ENCODE measurements at places on chromosomes 16 and 17. TPM values are rescaled to one million over a fixed set of nuclear protein-coding genes. Genes with fewer than 3 reads are reported as not detected.

The MYL4 gene
- not detected for total RNA-seq

The GLOD4 gene
- 78.9 TPM for total RNA-seq

DNA sequence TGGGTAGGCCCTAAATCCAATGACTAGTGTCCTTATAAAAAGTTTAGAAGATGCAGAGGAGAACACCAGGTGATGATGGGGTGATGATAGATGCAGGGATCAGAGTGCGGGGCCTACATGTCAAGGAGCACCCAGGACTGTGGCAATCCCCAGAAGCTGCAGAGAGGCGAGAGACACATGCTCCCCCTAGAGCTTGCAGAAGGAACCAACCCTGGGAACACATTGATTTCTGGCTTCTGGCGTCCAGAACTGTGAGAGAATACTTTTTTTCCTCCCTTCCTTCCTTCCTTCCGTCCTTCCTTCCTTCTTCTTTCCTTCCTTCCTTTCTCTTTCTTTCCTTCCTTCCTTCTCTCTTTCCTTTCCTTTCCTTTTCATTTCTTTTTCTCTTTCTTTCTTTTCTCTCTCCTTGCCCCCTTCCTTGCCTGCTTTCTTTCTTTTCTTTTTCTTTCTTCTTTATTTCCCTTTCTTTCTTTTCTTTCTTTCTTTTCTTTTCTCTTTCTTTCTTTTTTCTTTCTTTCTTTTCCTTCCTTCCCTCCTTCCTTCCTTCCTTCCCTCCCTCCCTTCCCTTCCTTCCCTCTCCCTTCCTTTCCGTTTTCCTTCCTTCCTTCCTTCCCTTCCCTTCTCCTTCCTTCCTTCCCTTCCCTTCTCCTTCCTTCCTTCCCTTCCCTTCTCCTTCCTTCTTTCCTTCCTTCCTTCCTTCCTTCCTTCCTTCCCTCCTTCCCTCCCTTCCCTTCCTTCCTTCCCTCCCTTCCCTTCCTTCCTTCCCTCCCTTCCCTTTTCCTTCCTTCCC is 134.3 kb downstream of the HAPSTR1 start:
- no peak for DNase-seq

GRCh38 chr16:57555831-57556230 is 13.4 kb downstream of the ADGRG5 start:
- no peak for DNase-seq

GRCh38 chr17:17900615-17901520 is 64.1 kb upstream of the SREBF1 start:
- no peak for DNase-seq

The ITGAL gene
- total RNA-seq = 629 TPM

GRCh38 chr16:84357191-84357651 is 11.1 kb upstream of the ATP2C2 start:
- DNase-seq = no peak

DNA sequence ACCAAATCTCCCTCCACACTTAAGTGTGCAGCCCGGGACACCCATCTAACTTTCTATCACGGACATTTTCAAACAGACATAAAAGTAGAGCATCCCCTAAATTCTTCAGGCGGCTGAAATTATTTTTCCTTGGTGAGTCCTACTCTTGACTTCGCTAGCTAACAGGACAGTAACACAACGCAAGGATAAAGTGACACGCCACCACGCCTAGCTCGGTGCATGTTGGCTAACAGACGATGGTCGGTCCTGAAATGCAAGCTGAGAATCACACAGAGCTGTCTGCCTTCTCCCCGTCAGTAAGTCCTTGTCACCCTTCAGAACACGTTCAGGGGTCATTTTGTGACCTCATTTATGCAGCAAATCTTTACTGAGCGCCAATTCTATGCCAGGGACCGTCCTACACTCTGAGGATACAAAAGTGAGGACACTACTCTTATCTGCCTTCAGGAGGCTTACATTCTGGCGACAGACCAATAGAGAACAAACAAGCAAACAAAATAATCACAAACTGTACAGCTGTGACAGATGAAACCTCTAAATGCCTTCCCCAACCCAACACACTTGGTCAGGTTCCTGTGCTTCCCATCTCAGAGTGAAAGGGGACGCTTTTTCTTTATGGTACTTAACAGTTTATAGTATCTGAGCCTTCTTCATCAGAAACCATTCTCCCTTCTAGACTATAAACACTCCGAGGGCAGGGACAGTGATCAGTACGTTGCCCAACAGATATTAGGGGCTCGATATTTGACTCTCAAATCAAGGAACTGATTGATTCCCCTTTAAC is 1.3 kb downstream of the NTAN1 start:
- no peak for DNase-seq

- no peak for DNase-seq
Measured at GRCh38 chr16:76241755-76242154, 35.4 kb upstream of the CNTNAP4 start.

- no peak for DNase-seq
Measured at GRCh38 chr17:17398188-17398942, 78.4 kb upstream of the MED9 start.

- no peak for DNase-seq
Measured at GRCh38 chr16:2277466-2278271, 9.7 kb upstream of the RNPS1 start.

The USH1G gene
- not detected for total RNA-seq

DNA sequence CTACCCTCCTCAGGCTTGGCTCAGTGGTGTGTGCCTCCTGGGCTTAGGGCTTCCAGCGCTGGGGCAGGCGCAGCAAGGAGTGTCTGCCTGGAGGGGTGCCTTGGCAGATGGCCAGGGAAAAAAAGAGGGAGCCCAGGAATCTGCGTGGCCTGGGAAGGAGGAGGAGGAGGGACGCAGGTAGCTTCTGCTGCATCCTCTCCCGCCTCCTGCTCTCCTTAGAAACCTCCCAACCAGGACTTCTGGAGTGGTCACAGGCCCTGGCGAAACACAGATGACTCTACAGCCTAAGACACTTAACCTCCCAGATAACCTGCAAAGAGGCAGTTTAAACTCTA is 7.3 kb upstream of the BCAR1 start:
- DNase-seq = no peak

Data from naive thymus-derived CD4-positive, alpha-beta T cell (primary cell).